ENCODE measurements at places on chromosomes 7 and 10. TPM values are rescaled to one million over a fixed set of nuclear protein-coding genes. Genes with fewer than 3 reads are reported as not detected.

Gene SLC18A3
- not detected for total RNA-seq

Gene HOXA7
- total RNA-seq: 3.6 TPM

Gene NPVF
- total RNA-seq: not detected

Gene WDFY4
- total RNA-seq: 0.08 TPM

Gene CAMK2B
- total RNA-seq: 0.04 TPM

Gene LAMB1
- 94.8 TPM for total RNA-seq

Gene ANKRD61
- total RNA-seq: not detected

Gene GPR15LG
- not detected for total RNA-seq

Gene SSC4D
- total RNA-seq: 0.87 TPM

Gene SPDYE5
- total RNA-seq: not detected

Gene SP8
- total RNA-seq: not detected

Gene DRGX
- total RNA-seq: not detected

Gene RHOBTB1
- total RNA-seq: 1.4 TPM

Gene TPK1
- total RNA-seq: 1.2 TPM

Gene MSS51
- total RNA-seq: 0.57 TPM

Gene AGMO
- not detected for total RNA-seq

Gene PNLIP
- not detected for total RNA-seq

Gene IRF5
- 9.1 TPM for total RNA-seq

Gene VAX1
- total RNA-seq: not detected

Gene STEAP1B
- 12.1 TPM for total RNA-seq

Gene SLIT1
- total RNA-seq: not detected

Gene SYCE1
- total RNA-seq: 0.42 TPM

Gene GNB2
- total RNA-seq: 267 TPM

Gene ANKRD30A
- total RNA-seq: not detected
